ENCODE measurements at places on chromosomes 4 and X.

- DNase-seq: no peak
Observed at GRCh38 chrX:17531500-17531899, 156.5 kb downstream of the NHS start.

- no peak for DNase-seq
Observed at GRCh38 chr4:72899214-72899613, 170.3 kb downstream of the COX18 start.

DNA sequence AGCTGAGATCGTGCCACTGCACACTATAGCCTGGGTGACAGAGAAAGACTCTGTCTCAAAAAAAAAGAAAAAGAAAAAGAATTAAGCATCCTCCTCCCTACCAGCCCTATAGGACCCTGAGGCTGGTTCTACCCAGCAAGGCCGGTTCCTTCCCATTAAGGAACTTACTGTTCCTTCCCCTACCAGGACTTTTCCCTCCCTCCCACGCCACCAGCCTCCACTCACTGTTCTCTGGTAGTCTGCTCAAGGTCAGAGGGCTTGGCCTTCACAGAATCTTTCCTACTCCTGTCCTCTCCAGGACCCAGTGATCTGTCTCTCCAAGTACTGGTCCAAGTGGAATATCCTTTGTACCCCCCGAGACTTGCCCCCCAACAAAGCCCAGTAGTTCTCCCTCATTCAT, 1.4 kb downstream of the GRIPAP1 start:
- DNase-seq: no peak

DNA sequence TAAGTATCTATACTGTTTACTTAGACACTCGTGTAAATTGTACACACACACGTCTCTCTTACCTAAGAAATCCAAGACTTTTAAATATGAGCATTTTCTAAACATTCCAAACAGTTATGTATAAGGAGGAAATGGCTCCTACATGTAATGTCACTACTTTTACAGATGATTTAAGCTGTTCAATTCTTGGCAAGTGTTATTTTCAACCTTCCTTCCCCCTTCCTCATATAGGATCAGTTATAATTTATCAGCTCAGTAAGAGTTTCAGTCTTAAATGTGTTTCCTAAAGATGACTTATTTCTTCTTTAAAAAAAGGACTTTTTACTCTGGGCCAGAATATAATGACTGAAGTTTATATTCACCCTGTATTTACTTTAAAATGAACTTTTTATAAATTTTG, 601.1 kb downstream of the ANKRD50 start:
- no peak for DNase-seq

GRCh38 chr4:70624226-70624793, 4.2 kb upstream of the ENAM start:
- DNase-seq: no peak

DNA sequence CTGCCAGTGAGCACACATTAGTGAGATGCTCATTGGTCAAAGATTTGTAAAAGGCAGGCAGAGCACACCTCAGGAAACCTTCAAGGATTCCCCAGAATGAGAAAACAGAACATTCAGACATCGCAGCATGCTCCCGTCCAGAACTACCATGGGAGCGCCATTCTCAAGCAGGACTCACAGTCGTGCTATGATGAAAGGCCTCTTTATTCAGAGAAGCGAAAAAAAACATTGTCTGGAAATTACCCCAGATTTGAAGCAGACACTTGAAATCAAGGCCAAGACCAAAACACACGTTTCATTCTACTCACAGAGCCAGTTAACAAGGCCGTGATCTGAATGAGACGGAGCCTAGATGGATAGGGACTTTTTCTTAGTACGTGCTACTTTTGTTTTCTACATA, 961.8 kb upstream of the TENM3 start:
- no peak for DNase-seq

DNA sequence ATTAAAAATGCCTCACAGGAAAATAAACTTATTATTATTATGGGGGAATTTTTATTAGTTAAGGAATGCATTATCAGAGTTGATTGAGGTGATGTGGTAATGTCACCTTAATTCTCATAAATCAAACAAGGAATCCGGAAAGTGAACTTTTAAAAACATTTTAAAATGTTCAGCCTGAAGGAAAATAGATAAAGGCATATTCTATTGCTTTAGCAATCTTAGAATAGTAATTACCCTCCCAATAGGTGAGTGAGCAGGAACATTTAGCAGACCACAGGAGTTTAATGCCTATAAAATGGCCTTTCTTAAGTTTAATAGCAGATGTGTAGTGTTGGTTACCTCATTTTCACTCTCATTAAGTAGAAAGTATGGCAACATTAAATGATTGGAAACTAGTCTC, 160.9 kb upstream of the MAD2L1 start:
- DNase-seq: no peak

DNA sequence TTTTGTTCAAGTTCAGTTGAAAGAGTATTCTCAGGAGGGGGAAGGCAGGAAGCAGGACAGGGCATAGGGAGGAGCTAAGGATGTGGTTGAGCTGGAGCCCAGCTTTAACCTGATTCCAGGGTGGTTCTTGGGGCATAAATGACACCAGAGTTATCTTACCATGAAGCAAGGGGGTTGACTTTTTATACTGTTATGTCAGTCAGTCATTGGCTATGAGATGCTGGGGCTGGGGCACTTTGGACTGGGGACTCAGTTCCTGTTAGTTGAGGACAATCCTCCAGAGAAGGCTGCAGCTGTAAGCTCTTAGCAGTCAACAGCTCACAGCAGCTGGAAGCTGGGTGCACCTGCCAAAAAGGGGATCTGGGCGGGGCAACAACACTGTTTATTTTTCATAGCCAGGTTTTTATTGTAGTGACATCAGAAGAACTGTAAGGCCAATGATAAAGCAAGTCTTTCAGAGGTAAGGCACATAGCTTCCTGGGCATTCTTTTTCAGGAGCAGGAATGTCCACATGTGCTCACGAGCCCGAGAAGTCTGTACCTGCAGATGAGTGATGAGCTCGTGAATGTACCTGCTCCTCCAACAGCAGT, 78.5 kb downstream of the MID1IP1 start:
- DNase-seq: no peak

GRCh38 chr4:1642196-1642951, 41.7 kb downstream of the FAM53A start:
- no peak for DNase-seq

DNA sequence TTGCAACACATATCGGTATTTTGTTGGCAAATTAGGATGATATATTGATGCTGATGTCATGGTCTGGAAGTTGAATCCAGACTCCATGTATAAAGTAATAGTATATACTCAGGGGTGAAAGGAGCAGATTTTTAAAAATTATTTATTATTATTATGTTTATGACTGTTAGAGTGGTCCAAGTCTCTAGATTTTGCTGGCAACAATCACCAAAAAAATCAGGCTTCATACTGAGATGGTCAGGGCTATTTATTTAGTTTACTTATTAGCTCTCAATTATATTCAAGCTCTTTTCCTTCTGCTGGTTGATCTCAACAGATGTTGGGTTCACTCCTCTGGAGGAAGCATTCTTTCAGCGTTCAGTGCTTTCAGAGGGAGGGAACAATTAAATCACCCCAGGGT, 73.9 kb upstream of the VCX3B start:
- no peak for DNase-seq

GRCh38 chr4:55671667-55672066, 35.6 kb upstream of the NMU start:
- no peak for DNase-seq

DNA sequence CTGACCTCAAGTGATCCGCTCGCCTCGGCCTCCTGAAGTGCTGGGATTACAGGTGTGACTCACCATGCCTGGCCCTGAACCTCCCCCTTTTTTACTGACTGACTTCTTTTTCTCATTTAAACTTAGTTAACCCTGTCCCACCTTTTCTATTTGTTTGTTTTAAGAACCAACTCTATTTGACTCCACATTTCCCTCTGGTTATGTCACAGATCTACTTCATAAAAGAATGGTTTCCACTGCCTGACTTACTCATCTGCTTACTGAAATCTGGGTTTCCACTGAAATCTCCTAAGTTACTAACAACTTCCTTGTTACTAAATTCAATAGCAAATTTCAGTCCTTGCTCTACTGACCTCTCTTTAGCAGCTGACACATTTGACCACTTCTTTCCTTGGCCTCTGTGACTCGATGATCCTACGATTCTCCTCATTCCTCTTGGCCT, 28.0 kb upstream of the NSUN7 start:
- DNase-seq: no peak

DNA sequence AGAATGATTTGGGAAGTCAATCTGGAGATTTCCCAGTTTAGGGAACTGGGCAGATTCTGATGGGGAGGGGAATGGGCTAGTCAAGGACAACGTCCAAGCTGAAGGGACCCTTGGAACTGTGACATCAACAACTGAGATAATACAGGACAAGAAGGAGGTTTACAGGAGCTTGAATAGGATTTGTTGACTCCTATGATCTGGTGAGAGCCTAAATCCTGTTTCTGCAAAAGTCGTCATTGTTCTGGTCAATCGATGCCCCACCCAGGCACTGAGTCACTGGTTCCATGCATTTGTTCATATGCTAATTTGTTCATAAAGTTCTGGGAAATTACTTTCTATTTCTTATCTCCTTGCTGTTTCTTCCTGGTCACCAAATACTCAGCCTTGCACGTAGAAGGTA, 15.3 kb upstream of the PDGFRA start:
- no peak for DNase-seq

DNA sequence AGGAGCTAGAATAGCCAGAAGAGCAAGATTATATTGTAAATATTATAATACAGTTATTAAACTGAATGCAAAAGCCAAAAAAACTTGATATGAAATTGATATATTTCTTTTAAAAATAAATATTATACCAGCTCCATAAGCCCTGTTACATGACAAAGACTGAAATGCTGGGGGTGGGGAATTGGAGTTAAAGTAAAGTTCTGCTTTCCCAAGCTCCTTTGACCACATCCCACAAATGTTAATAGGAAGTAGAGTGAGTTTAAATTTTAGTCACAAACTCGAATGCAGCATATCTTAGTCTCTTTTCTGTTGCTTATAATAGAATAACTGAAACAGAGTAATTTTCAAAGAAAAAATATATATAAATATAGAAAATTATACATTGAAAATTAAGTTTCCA, 46.9 kb upstream of the NFKB1 start:
- DNase-seq: no peak

GRCh38 chrX:152997337-152997736, 3.4 kb upstream of the PNMA5 start:
- no peak for DNase-seq

Data from stimulated activated CD4-positive, alpha-beta T cell treated with anti-CD3 and anti-CD28 coated beads, Interleukin-15, amount 100 ng/mL, for 48 hours (primary cell).